Activated CD4-positive, alpha-beta T cell treated with anti-CD3 and anti-CD28 coated beads, Interleukin-10, Interleukin-2, amounts not matched to agents 100 ng/mL and 50 ng/mL, durations not matched to agents 16 hours and 8 hours (primary cell): ENCODE measurements at places on chromosomes 4 and X.

DNA sequence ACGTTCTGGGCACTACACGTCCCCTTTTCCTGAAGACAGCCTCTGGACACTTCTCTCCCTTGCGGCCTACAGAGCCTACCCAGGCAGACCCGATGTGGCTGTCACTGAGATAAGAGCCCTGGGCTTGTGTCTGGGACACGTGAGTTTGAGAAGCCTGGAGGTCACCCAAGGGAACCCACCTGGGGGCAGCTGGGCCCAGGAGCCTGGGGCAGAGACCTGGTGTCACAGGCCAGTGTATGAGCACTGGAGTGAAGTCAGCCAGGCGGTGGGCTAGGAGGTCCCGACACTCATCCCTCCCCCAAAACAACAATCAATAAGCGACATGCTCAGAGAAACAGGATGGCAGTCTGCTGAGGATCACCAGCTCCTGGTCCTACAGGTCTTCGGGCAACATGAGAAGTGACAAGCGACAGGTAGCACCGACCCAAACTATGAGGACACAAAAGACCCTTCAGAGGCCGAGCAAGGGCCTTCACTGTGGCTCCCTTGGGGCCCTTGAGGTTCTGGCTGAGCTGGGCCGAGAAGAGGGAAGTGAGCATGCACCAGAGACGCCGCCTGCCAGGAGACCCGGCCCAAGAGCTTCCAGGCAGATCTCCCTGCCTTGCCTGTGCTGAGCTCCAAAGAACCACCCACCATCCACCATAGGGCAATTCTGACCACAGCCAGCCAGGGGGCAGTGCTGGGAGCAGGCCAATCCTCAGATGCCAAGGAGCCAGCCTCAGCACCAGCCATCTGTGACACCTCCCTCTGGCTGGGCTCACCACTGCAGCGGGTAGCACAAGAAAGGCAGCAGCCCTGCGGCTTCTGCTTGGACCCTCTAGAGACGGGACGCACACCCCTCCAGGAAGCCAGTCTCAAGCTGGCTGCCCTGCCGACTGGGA lies 11.0 kb upstream of the DUSP9 start:
- DNase-seq: peak; percentile 45

DNA sequence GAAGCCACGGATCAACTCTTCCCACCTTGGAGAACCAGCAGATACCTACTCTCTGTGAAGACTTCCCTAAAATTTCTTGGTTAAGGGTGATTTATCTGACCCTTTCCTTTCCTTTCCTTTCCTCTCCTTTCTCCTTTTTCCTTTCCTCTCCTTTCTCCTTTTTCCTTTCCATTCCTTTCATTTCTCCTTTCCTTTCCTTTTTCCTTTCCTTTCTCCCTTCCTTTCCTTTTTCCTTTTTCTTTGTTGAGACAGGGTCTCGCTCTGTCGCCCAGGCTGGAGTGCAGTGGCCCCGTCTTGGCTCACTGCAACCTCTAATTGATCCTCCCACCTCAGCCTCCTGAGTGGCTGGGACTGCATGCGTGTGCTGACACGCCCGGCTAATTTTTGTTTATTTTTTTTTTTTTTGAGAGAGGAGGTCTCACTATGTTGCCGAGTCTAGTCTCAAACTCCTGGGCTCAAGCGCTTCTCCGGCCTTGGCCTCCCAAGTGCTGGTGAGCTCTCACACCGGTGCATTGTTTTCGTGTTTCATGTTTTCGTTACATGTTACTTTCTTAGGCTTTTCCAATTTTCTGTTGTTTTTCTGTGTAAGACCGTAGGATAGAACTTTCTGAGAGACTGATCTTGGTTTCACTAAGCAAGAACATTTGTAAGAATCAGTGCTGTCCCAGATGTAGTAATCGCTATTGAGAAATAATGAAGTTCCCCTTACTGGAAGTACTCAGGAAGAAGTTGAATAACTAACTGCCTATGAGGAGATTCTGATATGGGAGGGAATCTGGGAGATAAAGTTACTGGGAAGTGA lies 2.0 kb downstream of the TMEM165 start:
- peak; percentile 17 for DNase-seq

- DNase-seq: no peak
Observed at GRCh38 chr4:180538384-180539057, 1704.7 kb upstream of the TENM3 start.

GRCh38 chrX:72015383-72015782 lies 104.7 kb downstream of the NHSL2 start:
- no peak for DNase-seq

DNA sequence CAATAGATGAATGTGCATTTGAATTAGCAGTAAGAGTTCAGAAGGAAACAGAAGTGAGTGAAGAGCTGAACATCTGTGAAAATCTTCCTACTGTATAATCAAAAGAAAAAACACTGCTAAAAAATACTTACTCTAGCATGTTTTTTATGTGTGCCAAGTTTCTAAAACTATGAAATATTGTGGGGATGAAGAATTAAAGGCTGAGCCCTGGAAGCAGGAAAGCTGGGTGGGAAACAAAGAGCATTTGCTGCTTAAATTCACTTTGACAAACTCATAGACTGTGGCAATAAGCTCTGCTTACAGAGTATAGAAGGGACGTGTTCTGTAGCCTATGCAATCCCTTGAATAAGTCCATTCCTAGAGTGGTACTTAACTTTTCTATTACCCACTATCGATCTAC lies 261.7 kb downstream of the ANKRD50 start:
- DNase-seq: no peak

GRCh38 chr4:75718529-75718928 lies 5.8 kb upstream of the USO1 start:
- no peak for DNase-seq
